Activated T-cell treated with anti-CD3 and anti-CD28 coated beads for 1 hour (primary cell): ENCODE measurements at places on chromosomes 6 and 20.

DNA sequence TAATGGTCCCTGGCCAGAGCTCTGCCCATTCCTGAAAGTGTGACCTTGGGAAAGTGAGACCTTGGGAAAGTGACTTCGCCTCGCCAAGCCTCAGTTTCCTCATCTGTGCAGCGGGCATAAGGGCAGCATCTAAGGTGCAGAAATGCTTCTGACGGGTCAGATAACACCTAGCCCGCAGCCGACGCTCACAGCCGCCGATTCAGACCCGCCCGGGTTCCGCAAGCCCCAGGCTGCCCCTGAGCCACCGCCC lies 486 bp downstream of the FKBP1A start:
- no peak for DNase-seq

DNA sequence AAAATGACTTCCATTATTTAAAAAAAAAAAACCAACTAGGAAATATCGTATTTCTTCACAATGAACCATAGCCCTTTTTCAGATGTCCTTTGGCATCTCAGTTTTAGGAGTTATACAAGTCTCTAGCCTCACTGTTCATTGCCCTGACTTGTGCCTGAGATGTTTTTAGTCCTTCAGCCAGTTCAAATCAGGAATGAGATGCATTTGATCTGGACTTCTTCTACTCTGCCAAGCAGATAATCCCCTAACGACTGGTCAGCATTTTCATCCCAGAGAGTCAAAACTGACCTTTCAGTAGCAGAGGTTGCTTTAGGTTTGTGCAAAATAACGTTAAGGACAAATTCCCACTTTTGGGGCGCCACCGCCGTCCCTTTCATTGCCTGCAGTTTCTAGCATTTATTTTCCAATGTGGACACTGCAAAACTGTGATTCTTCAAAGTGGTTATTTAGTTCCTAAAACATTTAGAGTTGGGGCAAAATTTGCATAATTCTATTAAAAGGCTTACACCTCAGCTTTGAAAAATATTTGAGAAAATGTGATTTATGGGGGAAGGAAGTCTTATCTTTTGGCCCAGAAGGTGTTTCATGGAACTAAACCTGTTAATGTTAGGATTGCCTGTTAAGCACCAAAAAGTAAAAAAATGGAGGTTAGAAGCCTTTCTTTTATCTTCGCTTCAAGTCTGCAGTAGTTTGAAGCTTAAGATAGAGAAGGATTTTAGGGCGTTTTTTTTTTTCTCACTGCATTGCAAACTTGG lies 152.0 kb upstream of the SGK1 start:
- no peak for DNase-seq

DNA sequence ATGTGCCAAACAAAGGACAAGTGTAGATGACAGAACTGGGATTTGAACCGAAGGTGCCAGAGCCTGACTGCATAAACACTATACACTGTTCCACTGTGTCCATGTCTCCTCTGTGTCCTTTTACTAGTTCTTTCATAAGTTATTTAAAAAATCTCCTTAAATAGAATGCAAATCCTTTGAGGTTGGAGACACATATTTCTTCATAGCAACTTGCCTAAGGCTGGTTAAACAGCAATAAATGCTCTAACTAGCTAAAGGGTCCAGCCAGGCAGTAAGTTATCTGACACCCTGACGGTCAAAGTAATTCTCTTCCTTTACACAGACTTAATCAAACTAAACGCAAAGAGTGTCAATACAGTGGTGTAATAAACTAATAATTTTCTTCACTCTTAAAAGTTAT lies 76.2 kb upstream of the TRAF3IP2 start:
- no peak for DNase-seq

- DNase-seq, result peak; percentile 22
Observed at GRCh38 chr20:34874094-34874654, 1.5 kb upstream of the GGT7 start.

- no peak for DNase-seq
Observed at GRCh38 chr6:137709424-137710236, 157.4 kb upstream of the TNFAIP3 start.

- no peak for DNase-seq
Observed at GRCh38 chr6:126033696-126034095, 47.4 kb downstream of the TRMT11 start.

GRCh38 chr6:41723530-41724227 lies 11.7 kb downstream of the TFEB start:
- no peak for DNase-seq

- DNase-seq, result no peak
Observed at GRCh38 chr6:149979293-149979692, 15.6 kb downstream of the ULBP1 start.

DNA sequence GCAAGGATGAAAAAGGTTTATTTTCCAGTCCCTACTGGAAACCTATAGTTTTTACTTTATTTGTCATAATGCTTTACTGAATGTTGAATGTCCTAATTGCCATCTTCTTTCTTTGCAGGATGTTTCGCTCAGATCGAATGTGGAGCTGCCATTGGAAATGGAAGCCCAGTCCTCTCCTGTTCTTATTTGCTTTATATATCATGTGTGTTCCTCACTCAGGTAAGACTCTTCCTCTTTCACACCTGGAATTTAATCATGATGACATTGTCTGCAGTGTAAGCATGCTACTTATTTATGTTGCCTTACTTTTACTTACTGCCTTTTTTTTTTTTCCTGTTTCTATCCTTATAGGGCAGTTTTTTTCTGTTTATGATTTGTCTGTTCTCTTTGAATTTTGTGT lies 7.6 kb downstream of the ADGRG6 start:
- no peak for DNase-seq

GRCh38 chr20:44946271-44946852 lies 13.8 kb downstream of the TOMM34 start:
- no peak for DNase-seq

GRCh38 chr6:83510791-83511190 lies 1.5 kb upstream of the PRSS35 start:
- DNase-seq, result no peak

DNA sequence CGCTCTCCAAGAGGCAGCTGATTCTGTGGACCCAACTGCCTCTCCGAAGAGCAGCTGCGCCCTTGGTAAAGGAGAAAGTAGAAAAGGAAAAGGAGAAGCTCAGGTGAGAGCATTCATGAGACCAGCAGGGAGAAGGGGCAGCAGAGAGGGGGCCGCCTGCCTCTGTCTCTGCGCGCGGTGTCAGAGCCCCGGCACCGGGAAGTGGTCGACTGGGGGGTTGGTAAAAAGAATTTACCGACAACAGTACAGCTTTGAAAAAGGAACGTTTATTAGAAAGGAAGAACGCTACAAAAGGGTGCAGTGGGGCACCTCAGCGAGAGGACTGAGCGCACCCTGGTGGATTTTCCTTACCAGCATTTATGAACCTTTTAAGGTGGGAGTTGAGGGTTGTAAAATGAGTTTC lies 61.9 kb downstream of the GPR6 start:
- peak; percentile 18 for DNase-seq

GRCh38 chr6:81215092-81215432 lies 537.4 kb downstream of the TENT5A start:
- no peak for DNase-seq

DNA sequence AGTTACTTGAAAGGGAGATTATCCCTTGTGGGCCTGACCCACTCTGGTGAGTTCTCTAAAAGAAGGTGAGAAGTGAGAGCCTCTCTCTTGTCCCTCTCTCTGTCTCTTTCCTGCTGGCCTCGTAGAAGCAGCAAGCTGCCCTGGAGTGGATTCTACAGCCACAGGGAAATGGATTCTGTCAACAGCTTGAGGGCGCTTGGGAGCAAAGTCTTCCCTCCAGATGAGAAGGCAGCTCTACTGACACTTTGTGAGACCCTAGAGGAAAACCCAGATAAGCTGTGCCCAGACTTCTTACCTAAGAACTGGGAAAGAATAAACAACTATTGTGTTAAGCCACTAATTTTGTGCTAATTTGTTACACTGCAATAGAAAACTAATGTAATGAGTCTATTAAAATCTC lies 39.9 kb downstream of the ANKRD60 start:
- DNase-seq, result no peak

DNA sequence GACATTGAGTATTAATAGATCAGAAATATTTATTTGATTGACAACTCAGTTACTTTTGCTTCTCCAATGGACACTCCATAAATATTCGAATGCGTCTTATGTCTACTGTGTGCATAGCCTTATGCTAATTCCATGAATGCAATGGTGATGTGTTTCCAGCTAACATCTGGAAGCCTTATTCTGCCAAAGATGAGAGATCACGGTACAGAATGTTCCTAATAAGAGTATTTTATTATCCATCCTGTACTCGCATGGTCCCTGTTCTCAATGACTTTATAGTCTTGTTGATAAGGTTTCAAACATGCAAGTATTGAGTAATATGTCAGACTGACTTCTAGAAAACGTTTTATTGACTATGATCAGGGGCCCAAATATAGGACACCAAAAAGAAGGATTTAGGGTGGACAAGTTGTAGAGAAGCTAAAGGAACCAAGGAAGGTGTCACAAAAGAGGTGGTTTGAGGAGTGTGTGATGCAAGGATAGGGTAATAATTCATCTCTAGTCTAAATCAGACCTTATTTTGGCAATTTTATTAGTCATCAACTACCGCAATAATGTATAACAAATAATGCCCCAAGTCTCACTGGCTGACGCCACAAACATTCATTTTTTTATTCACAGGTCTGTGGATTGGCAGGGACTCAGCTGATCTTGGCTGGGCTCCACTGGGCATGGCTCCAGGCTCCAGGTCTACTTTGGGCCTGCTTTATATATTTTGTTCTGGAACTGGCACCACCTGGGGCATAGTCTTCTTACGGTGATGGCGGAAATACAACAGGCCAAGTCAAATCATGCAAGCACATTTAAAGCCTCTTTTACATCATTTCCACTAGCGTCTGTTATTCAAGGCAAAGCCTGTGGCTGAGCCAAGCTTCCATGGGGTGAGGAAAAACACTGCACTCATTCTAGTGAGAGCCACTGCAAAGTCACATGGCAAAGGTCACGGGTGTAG lies 24.5 kb upstream of the CD83 start:
- no peak for DNase-seq

GRCh38 chr6:118685823-118686449 lies 34.5 kb upstream of the CEP85L start:
- DNase-seq, result no peak

DNA sequence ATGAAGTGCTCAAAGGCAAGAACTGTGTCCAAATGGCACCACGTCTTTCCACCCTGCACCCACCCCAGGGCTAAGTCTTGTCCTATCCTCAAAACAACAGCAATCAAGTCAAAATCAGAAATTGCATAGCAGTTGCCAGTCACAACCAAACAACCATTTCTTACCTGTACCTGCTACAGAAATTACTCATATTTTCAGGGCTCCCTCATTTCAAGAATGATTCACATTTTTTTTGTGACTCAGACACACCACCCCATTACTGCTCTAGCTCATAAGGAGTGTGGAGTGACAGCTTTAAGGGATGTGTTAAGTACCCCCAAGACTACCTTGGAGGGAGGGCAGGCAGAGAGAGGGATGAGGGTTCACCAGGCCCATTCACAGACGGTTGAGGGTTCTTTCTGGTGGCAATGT lies 111.7 kb downstream of the TRERF1 start:
- DNase-seq, result no peak

GRCh38 chr20:62831361-62831788 lies 14.5 kb downstream of the COL9A3 start:
- DNase-seq, result no peak

GRCh38 chr20:44241796-44242195 lies 5.3 kb upstream of the GDAP1L1 start:
- no peak for DNase-seq

GRCh38 chr6:39102071-39102820 lies 12.7 kb downstream of the SAYSD1 start:
- DNase-seq, result no peak

- DNase-seq, result no peak
Observed at GRCh38 chr20:9969626-9970025, 65.2 kb upstream of the ANKEF1 start.

- no peak for DNase-seq
Observed at GRCh38 chr20:54475334-54476168, at the start of gene DOK5. DOK5 (plus strand) TSS chr20:54475593; CDS start chr20:54475947, 354 bp downstream.

DNA sequence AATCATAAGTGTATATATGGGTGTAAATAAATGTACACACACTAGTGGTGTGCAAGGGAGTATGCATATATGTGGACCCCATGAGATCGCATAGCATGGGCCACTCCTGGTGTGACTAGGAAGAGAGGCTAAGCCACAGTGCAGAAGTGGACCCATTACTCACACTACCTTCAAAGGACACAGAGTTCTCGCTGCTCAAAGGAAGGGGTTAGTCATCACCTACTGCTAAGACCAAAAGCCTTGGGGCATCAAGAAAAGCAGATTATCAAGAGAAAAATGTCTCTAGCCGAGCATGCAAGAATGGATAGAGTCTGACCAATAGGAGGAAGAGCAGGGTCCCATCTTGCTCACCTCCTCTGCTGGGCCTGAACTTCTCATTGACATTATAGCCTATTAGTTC lies 195.5 kb downstream of the MAFB start:
- no peak for DNase-seq

DNA sequence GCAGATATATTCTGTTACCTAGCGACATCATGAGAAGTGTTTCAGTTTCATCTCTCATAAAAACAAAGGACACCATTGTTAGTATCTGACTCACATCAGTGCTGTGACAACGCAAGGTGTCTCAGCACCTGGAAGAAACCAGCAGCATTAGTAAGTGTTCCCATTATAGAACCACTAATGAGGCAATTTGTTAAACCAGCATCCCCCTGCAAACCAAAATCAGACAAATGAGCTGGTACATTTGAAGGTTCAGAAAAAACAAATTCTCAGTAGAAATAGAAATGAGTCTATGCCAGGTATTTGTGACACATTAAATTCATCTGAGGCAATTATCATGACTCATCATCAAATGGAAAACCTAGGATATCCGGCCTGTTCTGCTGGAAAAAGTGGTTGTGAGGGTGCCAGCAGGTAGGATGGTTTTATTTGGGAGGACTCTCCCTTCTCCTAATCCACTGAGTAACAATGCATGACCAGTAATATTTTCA lies 151.7 kb downstream of the TMEM200A start:
- DNase-seq, result no peak

DNA sequence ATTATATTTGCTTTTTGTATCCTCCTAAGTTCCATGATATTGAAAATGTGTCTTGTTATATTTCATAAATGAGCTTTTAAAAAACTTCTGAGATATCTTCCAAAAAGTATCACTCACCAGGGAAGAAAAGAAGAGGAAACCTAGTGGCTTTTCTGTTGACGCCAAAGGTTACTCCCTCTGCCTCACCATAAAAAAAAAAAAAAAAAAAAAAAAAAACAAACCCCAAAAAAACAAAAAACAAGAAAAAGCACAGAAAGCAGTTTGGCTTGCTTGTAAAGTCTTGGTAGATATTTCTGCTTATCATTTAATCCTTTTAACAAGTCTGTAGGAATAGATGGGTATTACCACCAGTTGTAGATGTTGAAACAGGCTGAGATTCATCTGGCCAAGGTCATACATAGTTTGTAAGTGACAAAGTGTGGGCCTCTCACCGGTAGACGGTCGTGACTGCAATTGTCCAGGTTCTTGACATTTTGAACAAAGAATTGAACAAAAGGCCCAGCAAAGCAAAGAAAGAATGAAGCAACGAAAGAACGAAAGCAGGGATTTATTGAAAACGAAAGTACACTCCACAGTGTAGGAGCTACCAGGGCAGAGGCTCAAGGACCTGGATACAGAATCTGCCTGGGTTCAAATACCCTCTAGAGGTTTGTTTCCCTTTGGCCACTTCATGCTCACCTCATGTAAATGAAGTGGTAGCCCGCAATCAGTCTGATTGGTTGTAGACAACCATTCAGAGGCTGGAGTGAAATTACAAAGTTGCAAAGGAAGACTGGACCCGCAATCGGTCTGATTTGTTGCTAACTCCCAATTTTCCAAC lies 11.6 kb upstream of the ELOVL5 start:
- DNase-seq, result no peak
